Vein endothelial cell (primary cell): ENCODE measurements at places on chromosomes 6 and 20. TPM values are rescaled to one million over a fixed set of nuclear protein-coding genes. Genes with fewer than 3 reads are reported as not detected.

The FOXF2 gene
- 0.10 TPM in 1 of 2 replicates, not detected in the other for total RNA-seq

The MBOAT1 gene
- 2.3 and 3.3 TPM in 2 replicates for total RNA-seq

The CDS2 gene
- 39.8 and 67.2 TPM in 2 replicates for total RNA-seq

The CCDC170 gene
- under 0.01 and 0.57 TPM in 2 replicates for total RNA-seq

The IL17A gene
- total RNA-seq, result not detected in 2 replicates

The GSTA2 gene
- total RNA-seq, result not detected in 2 replicates

The RHAG gene
- not detected in 2 replicates for total RNA-seq

The HSPA12B gene
- 3.9 and 11.1 TPM in 2 replicates for total RNA-seq

The TFAP2D gene
- not detected in 2 replicates for total RNA-seq

The ESR1 gene
- under 0.01 TPM in 1 of 2 replicates, not detected in the other for total RNA-seq

The PGC gene
- total RNA-seq, result not detected in 2 replicates

The LGSN gene
- not detected in 2 replicates for total RNA-seq

The CCDC28A gene
- total RNA-seq, result 8.6 and 8.8 TPM in 2 replicates

The SYNDIG1 gene
- not detected in 2 replicates for total RNA-seq

The GABRR2 gene
- total RNA-seq, result 0.33 and 0.67 TPM in 2 replicates

The JPH2 gene
- 0.33 and 0.38 TPM in 2 replicates for total RNA-seq

The KCNQ5 gene
- under 0.01 and 0.10 TPM in 2 replicates for total RNA-seq

The ECI2 gene
- 72.4 and 92.1 TPM in 2 replicates for total RNA-seq

The CGA gene
- not detected in 2 replicates for total RNA-seq

The PHACTR1 gene
- total RNA-seq, result 13.1 and 13.4 TPM in 2 replicates

The OPRM1 gene
- not detected in 2 replicates for total RNA-seq

The SOX12 gene
- 7.0 and 8.5 TPM in 2 replicates for total RNA-seq

The CBLN4 gene
- not detected in 2 replicates for total RNA-seq
